ENCODE measurements at places on chromosomes 3 and 15.

- DNase-seq, result no peak
Observed at GRCh38 chr15:67785431-67785830, 39.9 kb upstream of the SKOR1 start.

- DNase-seq, result no peak
Observed at GRCh38 chr15:37783290-37783689, 151.2 kb upstream of the TMCO5A start.

- DNase-seq, result no peak
Observed at GRCh38 chr3:11850003-11850402, 3.3 kb upstream of the TAMM41 start.

- DNase-seq, result no peak
Observed at GRCh38 chr3:140359233-140359995, 318.4 kb upstream of the TRIM42 start.

DNA sequence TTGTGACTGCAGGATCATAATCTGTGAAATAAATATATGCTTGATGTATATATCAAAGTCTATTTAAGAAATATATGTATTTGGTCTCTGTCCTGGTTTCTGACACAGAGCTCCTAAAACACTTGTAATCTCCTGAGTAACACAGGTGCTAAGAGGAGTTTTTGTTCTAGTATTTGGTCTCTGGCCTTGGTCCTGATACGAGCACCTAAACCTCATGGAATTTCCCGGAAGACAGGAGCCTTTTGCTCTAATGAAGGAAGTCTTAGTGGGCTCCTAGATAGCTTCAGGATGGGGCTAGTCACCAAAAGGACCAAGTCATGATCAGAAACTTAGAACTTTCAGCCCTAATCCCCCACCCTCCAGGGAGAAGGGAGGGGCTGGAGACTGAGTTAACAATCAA lies 19.2 kb upstream of the MUSTN1 start:
- no peak for DNase-seq

All from AG08396 (cell line).